Stimulated activated CD8-positive, alpha-beta memory T cell treated with anti-CD3 and anti-CD28 coated beads, Interleukin-4, amount 100 ng/mL, for 4 hours (primary cell): ENCODE measurements at places on chromosomes 16 and 17.

DNA sequence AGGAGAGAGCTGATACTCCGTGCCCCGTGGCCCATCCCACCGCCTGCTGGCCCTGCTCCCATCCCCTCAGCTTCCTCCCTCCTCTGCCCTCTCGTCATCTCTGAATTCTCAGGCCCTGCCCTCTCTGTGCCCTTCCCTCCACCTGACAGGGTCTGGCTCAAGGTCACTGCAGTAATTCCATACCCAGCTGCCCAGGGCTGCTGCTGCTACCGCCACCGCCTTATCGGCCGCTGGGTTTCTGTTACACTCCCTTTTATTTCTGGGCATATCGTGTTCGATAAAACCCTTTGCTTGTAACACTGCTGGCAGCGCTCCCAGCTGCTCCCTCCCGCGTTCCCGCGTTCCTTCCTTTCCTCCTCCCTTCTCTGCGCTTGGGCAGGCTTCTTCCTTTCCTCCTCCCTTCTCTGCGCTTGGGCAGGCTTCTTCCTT is 1.2 kb downstream of the EPN3 start:
- no peak for DNase-seq

GRCh38 chr16:14629612-14629918 is 495 bp downstream of the PARN start:
- DNase-seq, result no peak

DNA sequence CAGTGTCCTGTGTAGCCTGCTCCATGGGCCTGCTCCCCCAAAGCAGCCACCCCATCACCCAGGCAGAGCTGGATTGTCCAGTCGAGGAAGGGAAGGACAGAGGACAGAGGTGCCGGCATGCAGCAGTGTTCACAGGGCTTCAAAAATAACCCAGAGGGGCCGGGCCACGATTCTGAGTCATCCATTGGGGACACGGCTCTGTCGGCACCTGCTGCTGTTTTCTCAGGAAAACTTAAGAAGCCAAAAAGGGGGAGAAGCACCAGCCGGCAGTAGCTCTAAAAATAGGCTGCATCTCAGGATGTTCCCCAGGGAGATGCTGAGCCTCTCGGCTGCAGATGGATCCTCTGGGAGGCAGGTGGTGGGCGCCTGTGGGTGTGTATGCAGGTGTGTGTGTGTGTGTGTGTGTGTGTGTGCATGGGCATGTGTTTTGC is 1.6 kb downstream of the CA7 start:
- DNase-seq, result no peak

DNA sequence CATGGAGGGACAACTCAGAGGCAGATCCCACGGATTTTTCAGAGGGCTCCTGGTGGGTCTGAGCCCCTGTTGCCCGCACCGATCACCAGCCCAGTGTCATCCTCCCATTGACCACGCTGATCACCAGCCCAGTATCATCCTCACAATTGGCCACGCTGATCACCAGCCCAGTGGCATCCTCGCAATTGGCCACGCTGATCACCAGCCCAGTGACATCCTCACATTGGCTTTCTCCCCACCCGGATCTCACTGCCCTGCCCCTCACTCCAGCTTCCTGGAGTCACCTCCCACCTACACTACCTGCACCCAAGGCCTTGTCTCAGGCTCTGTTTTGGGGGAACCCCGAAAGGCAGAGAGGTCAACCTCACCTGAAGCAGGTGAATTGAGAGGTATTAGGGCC is 358.2 kb upstream of the TNRC6C start:
- no peak for DNase-seq

DNA sequence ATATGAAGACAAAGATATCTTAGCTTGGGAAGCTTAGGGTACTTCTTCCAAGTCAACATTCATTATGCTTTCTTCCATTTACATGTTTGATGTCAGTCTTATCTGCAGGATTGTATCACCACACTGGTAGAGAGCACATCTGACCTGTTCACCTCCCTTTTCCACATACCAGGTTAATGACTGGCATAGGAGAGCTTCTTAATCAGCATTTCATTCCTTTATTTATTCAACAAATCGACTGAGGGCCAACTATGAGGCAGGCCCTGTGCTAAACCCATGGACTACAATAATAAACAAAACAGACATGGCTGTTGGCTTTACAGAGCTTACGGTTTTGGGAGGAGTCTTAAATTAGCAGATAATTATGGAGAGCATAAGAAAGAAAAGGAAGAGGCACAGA is 378.1 kb upstream of the CDH11 start:
- no peak for DNase-seq

- no peak for DNase-seq
Measured at GRCh38 chr17:35900280-35900679, 20.1 kb upstream of the CCL5 start.

GRCh38 chr17:44102849-44103622 is 20.4 kb downstream of the HDAC5 start:
- DNase-seq, result no peak

- DNase-seq, result no peak
Measured at GRCh38 chr17:44906763-44907728, 7.8 kb upstream of the EFTUD2 start.

GRCh38 chr16:57999971-58000705 is at the start of gene ZNF319:
Gene ZNF319, minus strand, starts transcription at chr16:58000672. Its CDS starts 2,407 bp downstream, at chr16:57998265.
- no peak for DNase-seq

GRCh38 chr17:77427391-77427991 is 286.7 kb downstream of the SEC14L1 start:
- DNase-seq, result no peak

DNA sequence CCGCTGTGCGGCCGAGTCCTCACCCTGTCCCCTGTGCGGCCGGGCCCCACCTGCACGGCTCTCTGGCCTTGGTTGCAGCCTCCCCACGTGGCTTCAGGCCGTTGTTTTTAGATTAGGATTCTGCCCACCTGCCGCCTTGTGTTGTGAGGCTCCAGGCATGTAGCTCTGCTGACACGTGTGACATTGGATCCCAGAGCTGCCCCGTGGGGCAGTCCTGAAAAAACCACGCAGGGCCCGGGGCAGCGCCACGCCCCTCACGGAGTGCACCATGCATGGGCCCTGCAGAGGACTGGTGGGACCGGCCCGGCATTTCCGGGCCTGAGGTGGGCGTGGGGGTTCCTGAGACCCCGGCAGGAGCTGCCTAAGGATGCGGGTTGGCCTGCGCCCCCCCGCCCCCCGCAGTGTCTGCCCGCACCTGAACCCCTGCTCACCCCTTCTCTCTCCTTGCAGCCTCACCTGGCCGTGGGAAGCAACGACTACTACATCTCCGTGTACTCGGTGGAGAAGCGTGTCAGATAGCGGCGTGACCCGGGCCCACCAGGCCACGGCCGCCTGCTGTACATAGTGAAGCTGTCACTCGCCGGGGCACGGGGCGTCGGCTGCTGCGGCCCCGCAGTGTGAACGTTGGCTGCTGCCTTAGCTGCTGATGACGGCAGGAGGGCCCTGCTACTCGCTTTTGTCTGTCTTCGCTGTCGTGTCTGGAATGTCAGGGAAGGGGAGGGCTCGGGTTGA is 27.7 kb upstream of the CHMP6 start:
- no peak for DNase-seq

GRCh38 chr16:56450275-56450985 is 702 bp downstream of the NUDT21 start:
- no peak for DNase-seq

DNA sequence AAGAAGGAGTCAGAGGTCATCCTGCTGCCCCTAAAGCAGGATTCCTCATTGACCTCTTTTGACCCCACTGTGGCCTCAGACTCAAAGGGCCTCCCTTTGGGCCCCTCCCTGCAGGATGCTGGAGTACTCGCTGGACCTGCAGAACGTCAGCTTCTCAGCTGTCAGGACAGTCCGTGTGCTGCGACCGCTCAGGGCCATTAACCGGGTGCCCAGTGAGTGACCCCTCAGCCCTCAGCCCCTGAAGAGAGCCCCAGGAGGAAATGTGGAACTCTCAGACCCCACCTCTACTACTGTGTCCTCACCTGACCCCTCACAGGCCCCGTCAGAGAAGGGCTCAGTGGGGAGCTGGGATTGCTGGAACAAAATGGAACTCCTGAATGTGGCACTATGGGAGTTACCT is 9.1 kb downstream of the CACNA1G start:
- no peak for DNase-seq

DNA sequence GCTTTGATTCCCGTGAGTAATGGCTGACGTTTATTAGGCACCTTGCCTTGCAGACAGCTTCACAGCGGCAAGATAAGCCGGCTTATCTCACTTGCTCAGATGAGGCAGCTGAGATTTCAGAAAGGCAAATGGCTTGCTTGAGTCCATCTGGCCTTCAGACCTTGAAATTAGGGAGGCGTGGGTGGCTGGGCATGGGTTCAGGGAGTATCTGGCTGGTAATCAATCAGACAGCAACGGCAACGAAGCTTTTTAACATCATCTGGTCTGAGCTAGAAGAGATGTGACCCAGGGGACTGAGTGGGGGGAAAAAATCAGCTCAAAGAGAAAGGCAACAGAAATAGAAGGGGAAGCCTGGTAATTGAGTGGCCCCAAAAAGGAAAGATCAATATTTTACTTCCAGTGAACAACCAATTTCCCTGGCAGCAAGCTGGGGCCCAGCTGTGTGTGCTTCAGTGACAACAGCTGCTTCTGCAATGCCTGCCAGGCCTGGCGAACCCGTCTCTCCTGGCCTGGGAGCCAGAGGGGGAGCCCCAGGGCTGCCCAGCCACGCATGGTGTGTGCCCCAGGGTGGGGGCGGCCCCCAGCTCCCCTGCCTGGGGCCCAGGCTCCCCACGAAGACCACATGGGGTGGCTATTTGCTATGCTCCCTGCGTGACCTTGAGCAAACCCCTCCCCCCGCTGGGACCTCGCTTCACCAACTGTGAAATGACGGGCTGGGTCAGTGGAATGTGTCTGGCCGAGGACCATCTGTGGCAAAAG is 34.0 kb downstream of the RAB11FIP4 start:
- no peak for DNase-seq

DNA sequence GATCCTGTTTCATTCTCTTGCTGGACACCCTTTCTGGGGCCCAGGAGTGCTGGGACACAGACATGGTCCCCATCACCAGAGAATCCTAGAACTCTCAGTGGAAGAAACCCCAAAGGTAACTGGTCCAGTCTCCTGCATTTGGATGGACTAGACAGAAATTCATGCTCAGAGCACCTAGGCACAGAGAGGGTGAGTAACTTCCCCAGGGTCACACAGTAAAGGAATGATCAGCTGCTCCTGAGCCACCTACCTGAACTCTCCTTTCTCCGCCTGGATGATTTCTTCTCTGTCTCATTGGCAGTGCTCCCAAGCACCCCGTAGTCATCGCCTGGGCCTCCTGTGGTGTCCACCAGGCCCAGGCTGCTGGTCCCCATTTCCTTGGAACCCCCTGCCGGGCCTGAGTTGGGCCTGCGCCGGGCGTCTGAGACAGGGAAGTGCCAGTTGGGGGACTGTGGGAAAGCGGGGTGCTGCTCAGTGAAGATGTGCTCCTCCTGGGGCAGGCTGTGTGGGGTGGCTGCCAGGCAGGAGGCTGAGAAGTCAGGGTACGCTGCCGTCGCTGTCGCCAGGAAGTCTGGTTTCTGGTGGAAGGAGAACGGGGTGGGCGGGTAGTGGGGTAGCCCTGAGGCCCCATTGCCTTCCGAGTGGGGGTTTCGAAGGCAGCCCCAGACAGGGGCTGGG is 767 bp downstream of the MEOX1 start:
- DNase-seq, result no peak

- no peak for DNase-seq
Measured at GRCh38 chr16:27651301-27651700, 101.4 kb downstream of the KATNIP start.

- DNase-seq, result no peak
Measured at GRCh38 chr16:47571049-47571448, 109.9 kb downstream of the PHKB start.

- no peak for DNase-seq
Measured at GRCh38 chr16:68289621-68290329, 21.0 kb downstream of the SLC7A6OS start.

GRCh38 chr16:31201582-31202413 is 762 bp downstream of the PYCARD start:
- no peak for DNase-seq

GRCh38 chr17:28612936-28613872 is 781 bp downstream of the RSKR start:
- DNase-seq, result no peak

GRCh38 chr16:1470481-1471251 is 4.2 kb downstream of the CLCN7 start:
- DNase-seq, result no peak

DNA sequence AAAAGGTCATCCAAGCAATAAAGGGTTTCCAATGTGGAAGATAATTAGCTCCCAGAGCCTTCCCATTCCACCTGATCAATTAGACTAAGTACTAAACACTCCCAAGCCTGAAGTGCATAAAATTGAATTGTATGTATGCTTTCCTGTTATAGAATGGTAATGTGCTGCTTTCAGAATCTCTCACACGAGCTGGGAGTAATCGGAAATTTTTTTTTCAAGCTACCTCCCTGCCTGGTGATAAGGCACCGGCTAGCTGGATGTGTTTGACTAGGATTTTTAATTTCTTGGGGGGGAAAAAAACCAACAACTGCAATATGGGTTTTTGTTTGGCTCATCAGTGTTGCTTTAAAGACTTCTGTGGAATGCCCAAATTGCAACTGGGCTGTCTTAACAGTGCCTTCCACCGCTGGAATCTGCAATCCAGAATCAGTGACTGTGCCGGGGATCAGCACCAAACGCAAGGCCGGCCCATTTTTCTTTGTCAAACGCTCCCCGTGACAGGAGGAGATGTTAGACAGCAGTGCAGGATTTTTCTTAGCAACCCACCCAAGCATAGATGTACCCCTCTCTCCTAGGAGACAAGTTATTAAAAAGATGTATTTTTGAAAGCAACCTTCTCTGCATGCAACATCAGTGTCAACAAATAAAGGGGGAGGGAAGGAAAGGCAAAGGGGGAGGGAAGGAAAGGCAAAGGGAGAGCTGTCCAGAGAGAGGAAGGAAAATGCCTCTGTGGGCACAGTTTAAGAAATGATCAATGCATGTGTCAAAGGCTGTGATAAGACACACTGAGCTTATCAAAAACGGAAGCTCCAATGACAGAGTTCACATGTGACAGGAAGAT is 387.2 kb downstream of the NPIPA8 start:
- no peak for DNase-seq

GRCh38 chr16:70483426-70483825 is 29.0 kb downstream of the FCSK start:
- DNase-seq, result no peak

GRCh38 chr16:15041271-15042004 is 14.4 kb downstream of the NTAN1 start:
- DNase-seq, result no peak

DNA sequence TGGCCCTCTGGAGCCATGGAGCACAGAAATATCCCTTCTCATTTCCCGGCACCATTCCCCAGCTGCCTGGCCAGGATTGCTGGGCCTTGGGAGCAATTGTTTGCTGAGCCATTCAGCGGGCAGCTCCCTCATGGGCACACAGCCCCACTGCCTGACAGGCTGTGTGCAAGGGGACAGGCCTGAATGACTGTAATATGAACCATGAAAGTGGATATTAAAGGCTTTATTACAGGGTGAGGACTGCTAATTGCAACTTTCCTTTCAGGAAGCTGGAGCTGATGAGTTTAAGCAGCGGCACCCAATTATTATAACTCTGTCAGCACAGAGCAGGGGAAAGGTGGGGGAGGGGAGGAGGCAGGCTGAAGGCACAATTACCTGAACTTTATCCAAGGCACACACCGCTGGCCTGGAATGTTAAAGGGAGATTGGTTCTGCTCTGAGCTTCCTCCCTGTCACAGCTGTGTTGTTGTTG is 159.8 kb upstream of the SDK2 start:
- no peak for DNase-seq
